ENCODE measurements at places on chromosomes 5 and 9.

GRCh38 chr9:109561137-109561536 is 63.0 kb upstream of the PTPN3 start:
- DNase-seq, result no peak

DNA sequence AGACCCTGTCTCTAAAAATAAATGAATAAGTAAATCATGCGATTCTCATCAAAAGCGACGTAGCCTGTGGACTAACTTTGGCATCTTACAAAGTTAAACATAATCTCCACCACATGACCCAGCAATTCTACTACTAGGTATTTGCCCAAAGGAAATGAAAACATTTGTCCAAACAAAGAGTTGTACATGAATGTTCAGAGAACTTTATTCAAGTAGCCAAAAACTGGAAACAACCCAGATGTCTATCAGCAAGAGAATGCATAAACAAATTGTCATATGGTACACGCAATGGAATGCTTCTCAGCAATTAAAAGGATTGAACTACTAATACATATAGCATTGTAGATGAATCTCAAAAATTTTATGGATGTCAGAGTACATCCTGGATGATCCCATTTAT is 82.6 kb downstream of the ADRB2 start:
- no peak for DNase-seq

GRCh38 chr5:58275516-58275915 is 184.4 kb downstream of the PLK2 start:
- DNase-seq, result no peak

DNA sequence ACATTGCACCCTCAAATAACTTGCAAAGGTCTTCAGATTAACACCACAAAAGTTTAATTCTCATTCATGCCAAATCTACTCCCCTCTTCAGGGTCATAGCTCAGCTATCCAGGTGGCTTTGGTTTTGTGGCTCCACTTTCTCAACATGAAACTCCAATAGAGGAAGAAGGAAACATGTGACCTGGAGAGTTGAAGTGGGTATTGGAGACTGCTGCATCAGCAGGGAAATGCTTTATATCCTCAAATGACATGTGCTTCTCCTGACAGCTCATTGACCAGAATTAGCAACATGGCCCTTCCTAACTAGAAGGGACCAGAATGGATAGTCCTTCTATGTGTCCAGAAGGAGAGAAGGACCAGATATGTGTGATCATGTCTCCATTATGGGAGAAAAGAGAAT is 73.6 kb downstream of the TLR4 start:
- DNase-seq, result no peak

DNA sequence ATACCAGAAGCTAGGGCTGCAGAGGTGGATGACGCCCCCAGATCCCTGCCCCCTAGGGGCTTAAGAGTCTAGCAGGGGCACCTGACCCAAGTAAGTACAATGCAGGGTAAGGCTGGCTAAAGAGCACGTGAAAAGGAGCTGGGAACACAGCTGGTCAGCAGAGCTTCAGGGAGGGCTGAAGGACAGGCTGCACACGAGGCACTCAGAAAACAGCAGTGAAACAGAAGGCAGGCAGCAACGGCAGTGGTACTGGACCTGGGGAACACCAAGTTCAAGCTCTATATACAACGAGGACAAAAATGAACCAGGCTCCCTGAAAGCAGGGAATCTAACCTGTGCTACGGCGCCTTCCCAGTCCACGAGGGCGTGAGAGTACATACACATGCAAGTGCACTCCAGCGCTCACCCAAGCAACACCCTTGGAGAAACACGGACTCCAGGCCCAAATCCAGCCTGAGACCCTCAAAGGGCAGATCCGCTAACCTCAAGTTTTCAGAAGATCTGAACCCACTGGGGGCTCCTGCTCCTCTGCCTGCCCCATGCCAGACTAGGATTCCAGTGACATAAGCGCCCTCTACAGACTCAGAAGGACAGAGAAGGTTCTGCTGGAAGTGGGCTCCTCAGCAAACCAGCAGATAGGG is 57.4 kb downstream of the PSMB7 start:
- DNase-seq, result no peak

DNA sequence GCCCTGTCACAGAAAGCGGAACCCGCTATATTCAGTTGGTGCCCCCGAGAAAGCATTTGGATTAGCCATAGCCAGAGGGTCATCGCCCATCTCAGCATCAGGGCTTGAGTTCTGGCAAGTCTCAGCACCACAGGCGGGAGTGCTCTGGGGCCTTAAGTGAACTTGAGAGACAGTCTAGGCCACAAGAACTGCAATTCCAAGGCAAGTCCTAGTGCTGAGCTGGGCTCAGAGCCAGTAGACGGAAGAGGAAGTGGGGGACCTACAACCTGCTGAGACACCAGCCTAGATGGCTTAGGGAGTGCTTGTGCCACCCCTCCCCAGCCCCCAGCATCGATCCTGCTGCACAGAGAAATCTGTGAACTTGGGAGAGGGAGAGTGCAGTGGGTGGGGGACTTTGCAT is 594.9 kb downstream of the CCDC171 start:
- DNase-seq, result no peak

GRCh38 chr5:88203981-88204750 is 64.5 kb downstream of the TMEM161B start:
- no peak for DNase-seq

Data from activated CD4-positive, CD25-positive, alpha-beta regulatory T cell (primary cell).